ENCODE measurements at places on chromosomes 4 and X. TPM values are rescaled to one million over a fixed set of nuclear protein-coding genes. Genes with fewer than 3 reads are reported as not detected.

The NOX1 gene
- 0.14 TPM for total RNA-seq

The SPATA18 gene
- total RNA-seq, result 3.5 TPM

The GDPD2 gene
- 0.14 TPM for total RNA-seq

The SH3D19 gene
- 25.8 TPM for total RNA-seq

The HSFX1 gene
- 0.21 TPM for total RNA-seq

The GATA1 gene
- not detected for total RNA-seq

The GPRASP2 gene
- total RNA-seq, result 5.4 TPM

The ACTRT1 gene
- not detected for total RNA-seq

The FAM9B gene
- total RNA-seq, result not detected

The TRPC5OS gene
- not detected for total RNA-seq

The GTPBP6 gene
- total RNA-seq, result 49.1 TPM

The TNMD gene
- total RNA-seq, result not detected

The BEX1 gene
- not detected for total RNA-seq

The HSPA4L gene
- 7.0 TPM for total RNA-seq

All from A549 treated with Mapracorat at 1 μM for 4 hours (cell line).